ENCODE measurements at places on chromosomes 16 and 17.
A peak's percentile ranks its signal among the peaks of the same experiment; 100 is the strongest.

GRCh38 chr16:81779536-81780320 is 637 bp downstream of the PLCG2 start:
- peak; percentile 54 for DNase-seq

DNA sequence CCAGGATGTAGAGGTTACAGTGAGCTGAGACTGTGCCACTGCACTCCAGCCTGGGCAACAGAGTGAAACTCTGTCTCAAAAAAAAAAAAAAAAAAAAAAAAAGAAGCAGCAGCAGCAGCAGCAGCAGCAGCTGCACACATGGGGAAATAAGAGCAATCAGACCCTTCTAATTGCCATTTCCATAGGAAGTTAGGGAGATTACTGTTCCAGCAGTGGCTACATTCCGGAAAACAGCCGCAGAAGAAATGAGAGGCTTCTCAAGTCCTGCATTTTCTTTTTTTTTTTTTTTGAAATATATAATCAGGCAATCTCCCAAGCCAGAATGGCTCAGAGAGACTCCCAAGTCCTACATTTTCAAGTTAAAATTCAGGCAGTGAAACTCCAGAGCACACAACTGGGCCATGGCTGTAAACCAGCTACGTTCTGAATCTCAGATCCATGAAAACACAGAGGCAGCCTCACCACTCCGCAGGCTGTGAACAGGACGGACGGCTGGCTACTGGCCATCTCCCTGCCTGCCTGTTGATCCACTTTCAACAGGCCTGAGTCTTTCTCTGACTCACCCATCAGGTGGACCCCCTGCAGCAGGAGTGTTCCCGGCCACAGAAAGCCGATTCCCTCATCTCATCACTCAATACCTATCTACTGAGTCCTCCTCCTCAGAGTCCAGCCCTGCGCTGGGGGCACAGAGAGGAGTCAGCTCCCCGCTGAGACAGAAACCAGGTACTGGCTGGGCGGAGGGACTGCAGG is 15.0 kb downstream of the TRPV1 start:
- DNase-seq, result no peak

- peak; percentile 71 for DNase-seq
These were observed 15.4 kb downstream of the CD7 start for GRCh38 chr17:82301916-82302567.

- DNase-seq, result peak; percentile 68
These were observed 5.7 kb upstream of the LPO start for GRCh38 chr17:58232707-58233156.

GRCh38 chr16:57642160-57643135 is 14.0 kb downstream of the ADGRG1 start:
- no peak for DNase-seq

GRCh38 chr17:2087597-2088211 is 32.8 kb downstream of the HIC1 start:
- peak; percentile 82 for DNase-seq

DNA sequence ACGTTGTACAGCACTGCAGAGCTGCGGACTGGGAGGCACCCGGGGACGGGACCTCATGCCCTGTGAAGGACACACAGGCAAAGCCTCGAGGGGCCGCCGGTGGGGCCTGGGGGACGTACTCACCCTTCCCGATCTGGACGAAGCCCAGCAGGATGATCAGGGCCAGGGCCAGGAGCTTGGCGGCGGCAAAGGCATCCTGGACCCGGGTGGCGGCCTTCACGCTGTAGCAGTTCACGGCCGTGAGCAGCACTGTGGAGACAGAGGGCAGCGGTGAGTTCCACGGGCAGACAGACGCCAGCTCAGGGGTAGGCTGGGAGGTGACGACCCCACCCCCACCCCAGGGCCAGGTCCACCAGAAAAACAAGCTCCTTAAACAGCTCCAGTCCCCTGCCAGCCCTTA is 17.7 kb downstream of the SLC7A5 start:
- DNase-seq, result no peak

DNA sequence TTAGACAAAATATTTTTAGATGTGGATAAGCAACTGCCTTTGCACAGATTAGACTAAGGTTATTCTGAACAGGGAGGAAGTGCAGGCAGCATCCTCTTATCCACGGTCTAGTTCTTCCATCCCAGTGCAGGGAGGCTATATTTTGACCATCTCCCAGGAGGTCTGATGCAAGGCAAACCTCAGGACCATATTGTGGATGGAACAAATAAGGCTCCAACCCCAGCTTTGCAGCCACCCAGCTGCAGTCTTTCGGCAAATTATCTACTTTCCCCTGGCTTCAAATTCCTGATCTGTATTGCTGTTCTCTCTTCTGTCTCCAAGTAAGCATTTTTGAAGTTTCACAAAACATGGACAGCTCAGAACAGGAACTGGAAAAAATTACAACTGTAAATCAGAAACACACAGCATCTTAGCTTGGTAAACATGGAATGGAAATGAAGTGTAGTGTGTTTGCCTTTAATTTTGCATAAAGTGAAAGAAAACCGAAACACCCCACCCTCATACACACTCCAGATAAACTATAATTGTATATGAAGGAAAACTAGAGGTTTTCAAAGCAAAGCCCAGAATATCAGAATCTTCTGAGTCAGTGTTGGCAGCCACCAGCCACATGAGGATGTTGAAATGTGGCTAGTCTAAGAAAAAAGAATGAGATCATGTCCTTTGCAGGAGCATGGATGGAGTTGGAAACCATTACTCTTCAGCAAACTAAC is 33.5 kb upstream of the MON1B start:
- DNase-seq, result no peak

- peak; percentile 76 for DNase-seq
These were observed at the start of gene HNF1B for GRCh38 chr17:37744961-37745800. Gene HNF1B, minus strand, starts transcription at chr17:37745059. Its CDS starts 175 bp downstream, at chr17:37744884.

GRCh38 chr17:50440172-50440837 is 14.3 kb downstream of the ACSF2 start:
- no peak for DNase-seq

- DNase-seq, result peak; percentile 37
These were observed 507 bp downstream of the SERPINF1 start for GRCh38 chr17:1762233-1762900.

GRCh38 chr16:87229230-87230188 is 87.7 kb downstream of the C16orf95 start:
- DNase-seq, result no peak

GRCh38 chr17:51706093-51706492 is 445.7 kb downstream of the UTP18 start:
- DNase-seq, result no peak

GRCh38 chr16:322476-323143 is 29.9 kb downstream of the AXIN1 start:
- DNase-seq, result no peak

All from GM06990 (cell line).